AG10803 (cell line): ENCODE measurements at places on chromosomes 2 and 18.
A peak's percentile ranks its signal among the peaks of the same experiment; 100 is the strongest.

DNA sequence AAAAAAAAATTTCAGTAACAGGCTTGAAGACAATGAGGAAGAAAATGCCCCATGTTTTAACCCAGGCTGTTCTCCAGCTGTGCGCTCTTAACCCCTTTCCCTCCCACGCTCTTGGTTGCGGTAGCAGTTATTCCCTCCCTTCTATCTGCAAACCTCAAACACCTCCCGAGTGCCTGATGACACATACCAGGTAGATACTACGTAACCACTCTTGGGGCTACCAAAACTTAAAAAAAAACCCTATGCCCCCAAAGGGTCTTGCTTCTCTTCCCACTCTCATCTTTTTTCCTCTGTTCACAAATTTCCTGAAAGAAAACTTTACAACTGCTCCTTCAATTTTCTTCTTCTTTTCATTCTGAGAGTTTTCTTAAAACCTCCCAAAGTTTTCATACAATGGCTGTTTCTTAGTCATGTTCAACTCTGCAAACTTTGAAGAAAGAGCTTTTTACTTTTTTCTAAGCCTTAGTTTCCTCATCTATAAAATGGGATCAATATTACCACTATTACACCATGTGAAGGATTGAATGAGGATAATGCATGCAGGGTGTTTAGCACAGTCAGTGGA is 4.9 kb upstream of the DRC1 start:
- DNase-seq = no peak

DNA sequence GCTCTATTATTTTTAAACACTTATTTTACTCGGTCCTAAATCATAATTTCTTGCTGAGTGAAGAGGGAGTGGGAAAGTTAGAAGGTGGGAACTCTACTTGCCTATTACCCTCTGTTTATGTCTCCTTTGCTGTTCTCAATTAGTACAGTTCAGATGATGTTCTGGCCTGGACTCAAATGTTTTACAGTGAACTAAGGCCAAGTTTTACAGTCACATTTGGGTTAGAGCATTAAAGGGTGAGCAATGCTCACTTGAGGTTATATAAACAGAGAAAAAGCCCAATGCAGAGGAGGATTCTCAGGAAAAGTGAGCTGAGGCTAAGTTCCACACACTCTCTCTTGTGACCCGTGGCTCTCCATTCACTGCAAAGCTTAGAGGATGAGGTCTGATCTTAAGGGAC is 52.4 kb downstream of the ITSN2 start:
- peak; percentile 7 for DNase-seq

- no peak for DNase-seq
These were observed 468.4 kb upstream of the HNRNPA3 start for GRCh38 chr2:176744146-176744545.

DNA sequence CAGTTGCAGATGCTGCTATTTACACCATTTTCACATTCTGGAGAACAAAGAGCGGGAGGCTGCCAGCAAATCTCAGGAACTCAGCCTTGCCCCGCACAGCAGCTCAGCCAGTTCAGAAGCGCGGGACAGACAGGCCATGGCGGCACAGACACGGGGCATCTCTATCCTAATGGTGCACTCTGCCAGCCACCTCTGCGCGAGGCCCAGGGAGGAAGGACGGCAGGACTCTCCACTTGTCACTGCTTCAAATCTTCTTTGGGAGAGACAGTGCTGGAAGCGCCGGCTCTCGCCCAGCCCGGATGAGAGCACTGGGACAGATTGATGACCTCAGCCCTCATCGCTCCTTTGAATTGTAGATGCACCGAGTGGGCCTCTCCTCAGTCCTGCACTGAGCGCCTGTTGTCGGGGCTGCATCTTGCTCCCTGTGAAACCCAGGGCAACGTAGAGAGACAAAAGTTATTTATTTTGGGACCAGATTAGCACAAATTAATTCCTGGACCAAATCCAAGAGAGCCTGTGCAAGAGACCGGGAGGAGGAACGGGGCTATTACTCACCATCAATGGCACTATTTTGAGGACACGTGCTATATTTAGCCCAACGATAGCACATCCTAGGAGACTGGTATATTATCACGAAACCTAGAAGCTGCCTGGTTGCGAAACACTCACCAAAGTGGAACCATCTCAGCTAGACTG is 211.4 kb upstream of the SMIM21 start:
- peak; percentile 71 for DNase-seq

GRCh38 chr2:50225021-50225928 is 806.7 kb downstream of the NRXN1 start:
- no peak for DNase-seq

DNA sequence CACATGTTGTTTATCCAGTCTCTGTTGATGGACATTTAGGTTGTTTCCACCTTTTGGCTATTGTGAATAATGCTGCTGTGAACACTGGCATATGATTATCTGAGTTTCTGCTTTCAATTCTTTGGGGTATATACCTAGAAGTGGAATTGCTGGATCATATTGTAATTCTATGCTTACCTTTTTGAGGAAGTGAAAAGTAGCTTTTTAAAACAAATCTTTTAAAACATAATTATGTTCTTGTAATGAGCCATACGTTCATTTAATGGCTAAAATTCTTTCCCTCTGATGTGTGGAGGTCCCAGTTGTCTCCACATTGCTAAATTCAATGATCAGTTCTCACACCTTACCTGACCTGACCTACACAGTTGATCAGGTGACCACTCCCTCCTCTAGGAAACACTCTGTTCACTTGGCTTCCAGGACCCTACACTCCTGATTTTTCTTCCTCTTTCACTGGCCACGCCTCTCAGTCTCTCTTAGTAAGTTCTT is 27.8 kb upstream of the SERTAD2 start:
- DNase-seq = no peak

DNA sequence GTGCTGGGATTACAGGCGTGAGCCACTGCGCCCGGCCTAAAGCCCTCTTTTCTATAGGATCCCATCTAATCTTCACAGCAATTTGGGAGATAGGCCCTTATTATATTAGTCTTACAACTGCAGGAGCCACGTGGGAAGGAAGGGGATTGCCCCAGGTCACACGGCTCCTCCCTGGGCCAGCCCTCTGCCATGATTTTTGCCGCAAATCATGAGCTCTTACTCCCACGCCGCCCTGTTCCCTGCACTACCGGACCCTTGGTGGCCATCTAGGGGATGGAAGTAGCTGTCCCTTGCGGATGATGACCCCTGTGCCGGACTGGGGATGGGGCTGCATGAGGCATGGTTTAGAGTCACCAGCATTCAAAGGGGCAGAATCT is 28.4 kb upstream of the PTMA start:
- no peak for DNase-seq

GRCh38 chr2:109660046-109660860 is 46.1 kb downstream of the SOWAHC start:
- no peak for DNase-seq

- DNase-seq = peak; percentile 72
These were observed 42.9 kb downstream of the HDLBP start for GRCh38 chr2:241272303-241273209.

DNA sequence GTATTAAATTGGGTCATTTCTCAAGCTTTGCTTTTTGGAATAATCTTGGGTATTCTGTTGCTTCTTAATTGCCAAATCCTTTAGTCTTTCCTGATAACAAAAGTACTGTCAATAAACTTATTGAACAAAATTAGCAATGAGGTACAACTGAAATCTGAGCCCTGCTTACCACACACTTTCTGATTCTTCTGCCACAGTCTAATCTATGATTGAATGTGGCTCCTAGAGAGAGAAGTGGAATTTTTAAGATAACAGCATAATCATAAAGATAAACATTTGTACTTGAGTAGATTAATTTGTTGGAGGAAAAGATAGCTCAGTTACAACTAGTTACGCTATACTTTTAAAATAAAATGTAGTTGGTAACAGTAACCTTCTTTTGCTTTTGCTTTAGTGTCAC is 354.8 kb downstream of the CELF4 start:
- DNase-seq = no peak

DNA sequence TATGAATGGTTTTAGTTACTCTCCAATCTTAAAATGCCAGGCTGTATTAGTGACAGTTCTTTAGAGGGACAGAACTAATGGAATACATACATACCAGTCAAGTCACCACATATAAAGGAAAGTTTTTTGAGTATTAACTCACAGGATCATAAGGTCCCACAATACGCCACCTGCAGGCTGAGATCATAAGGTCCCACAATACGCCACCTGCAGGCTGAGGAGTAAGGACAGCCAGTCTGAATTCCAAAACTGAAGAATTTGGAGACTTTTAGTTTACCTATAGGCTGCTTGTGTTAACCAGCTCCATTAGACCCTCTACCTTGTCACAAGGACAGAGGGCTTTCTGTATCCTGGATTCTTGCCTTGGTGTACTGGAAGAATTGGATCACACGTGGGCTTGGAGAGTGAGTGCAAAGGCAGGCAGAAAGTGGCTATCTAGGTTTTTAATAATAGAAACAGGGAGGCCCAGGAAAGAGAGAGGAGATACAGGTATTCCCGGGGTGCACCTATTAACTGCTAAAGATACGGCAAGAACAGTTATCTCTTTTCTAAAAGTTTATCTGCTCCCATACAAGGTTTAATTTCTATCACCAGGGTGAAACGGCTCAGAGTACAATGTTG is 234.9 kb upstream of the CYRIA start:
- DNase-seq = no peak

DNA sequence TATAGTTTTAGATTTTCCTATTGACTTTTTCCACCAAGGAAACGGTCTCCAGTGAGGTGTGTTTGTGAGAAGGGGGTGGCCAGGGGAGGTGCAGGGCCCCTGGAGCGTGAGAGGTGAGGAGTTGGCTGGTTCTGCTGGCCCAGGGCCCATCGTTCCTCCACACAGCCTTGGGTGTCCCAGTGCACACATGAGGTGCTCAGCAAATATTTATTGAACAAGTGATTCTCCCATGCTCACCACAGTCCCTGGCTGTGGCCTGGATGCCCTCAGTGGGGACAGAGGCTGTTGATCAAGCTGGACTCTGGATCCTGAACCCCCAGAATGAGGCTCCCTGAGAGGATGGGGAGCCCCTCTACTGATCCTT is 5.0 kb downstream of the HAAO start:
- no peak for DNase-seq

DNA sequence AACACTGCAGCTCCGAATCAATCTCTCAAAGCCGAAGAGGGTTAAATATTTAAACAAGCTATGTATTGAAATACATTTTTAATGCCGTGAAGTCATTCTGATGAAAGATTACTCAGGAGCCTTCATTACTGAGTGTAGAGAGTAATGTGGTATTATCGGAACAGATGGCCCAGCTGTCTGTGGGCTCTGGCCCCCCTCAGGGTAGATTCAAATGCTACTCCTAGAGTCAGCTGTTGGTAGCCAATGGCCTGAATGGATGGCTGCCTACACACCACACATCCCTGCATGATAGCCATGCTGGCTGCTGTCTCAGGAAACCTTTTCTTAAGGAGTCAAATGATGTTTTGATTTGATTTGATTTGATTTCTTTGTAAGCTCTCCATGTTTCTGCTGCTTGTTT is 732.3 kb upstream of the CELF4 start:
- DNase-seq = no peak

GRCh38 chr2:152499331-152499816 is 164.4 kb downstream of the FMNL2 start:
- no peak for DNase-seq

DNA sequence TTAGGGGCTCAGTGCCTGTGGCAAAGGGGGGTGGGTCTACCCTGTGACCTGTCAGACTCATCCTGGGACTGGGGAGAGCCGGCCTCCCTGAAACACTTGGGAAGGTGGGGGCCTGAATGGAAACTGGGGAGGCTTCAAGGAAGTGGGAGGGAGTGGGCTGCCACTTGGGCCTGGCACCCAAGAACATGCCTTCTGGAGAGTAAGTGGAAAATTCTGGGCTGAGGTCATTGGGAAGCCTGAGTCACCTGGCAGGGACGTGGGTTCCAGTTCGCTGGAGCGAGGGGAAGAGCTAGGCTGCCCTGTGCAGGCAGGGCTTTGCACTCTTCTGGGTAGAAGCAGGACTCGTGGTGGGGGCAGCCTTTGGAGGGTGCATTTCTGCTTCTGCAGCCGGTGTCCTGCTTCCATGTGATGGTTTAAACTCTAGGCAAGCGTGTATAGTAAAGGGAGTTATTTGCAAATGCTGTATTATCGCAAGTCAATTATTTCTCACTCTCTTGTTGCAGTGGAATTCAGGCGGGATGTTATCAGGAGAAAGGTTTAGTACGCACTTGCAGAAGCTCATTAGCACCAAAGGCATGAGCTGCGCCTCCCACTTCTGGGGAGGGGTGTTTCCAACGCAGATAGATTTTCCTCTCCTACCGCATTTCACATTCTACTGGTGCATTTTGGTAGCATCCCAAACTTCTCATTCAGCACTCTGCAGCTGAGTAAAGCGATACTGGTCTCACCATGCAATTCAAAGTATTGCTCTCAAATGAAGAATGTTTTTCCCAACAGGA is 3.8 kb downstream of the LRRFIP1 start:
- DNase-seq = no peak

DNA sequence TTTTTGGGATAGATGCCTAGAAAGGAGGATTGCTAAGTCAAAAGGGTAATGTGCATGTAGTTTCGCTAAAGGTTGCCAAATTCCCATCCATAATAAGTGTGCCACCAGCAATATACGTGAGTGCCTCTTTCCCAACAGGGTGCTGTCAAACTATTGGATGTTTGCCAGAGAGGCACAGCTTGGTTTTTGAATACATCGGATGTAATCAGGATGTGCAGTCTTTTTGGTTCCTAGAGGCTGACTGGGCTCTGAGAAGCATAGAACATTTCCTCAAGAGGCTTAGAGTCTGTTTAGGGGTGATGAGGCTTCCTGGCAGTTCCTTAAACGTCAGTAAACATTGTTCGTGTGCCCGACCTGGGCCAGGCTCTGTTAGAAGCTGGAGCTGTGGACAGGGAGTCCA is 28.0 kb downstream of the AGAP1 start:
- DNase-seq = peak; percentile 53

DNA sequence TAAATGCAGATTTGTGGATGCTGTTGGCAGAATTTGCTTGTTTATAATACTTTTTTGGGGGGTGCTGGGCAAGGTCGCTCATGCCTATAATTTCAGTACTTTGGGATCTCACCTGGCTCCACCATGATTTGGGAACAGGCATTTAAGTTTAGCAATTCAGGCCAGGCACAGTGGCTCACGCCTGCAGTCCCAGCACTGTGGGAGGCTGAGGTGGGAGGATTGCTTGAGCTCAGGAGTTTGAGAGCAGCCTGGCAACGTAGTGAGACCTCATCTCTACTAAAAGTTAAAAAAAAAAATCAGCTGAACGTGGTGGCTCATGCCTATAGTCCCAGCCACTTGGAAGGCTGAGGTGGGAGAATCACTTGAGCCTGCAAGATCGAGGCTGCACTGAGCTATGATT is 20.7 kb downstream of the TANC1 start:
- DNase-seq = no peak

DNA sequence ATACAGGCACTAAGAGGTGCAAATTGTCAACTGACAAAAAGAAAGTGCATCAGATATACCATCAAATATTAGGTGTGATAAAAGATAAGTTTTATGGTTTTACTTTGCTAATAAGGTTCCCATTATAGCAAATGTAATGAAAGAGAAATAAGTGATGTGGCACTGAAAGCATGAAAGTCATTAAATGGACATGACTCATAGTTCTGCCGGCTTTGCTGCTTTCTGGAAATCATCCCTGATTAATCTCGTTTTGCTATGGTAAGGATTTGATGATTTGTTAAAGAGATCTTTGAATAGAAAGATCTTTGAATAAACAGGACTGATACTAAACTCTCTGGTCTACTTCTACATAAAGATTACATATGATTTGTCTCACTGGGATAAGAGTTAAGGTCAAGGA is 72.7 kb downstream of the CLIP4 start:
- DNase-seq = peak; percentile 44

- peak; percentile 54 for DNase-seq
These were observed 174.7 kb downstream of the MTX2 start for GRCh38 chr2:176443946-176444345.
